Suppressor macrophage treated with lipopolysaccharide for 1 hour (primary cell): ENCODE measurements at places on chromosomes 6 and 20.

GRCh38 chr6:161973064-161973463 lies 699.2 kb upstream of the AGPAT4 start:
- DNase-seq, result no peak

GRCh38 chr6:89675949-89676748 lies 37.6 kb upstream of the LYRM2 start:
- DNase-seq, result no peak

DNA sequence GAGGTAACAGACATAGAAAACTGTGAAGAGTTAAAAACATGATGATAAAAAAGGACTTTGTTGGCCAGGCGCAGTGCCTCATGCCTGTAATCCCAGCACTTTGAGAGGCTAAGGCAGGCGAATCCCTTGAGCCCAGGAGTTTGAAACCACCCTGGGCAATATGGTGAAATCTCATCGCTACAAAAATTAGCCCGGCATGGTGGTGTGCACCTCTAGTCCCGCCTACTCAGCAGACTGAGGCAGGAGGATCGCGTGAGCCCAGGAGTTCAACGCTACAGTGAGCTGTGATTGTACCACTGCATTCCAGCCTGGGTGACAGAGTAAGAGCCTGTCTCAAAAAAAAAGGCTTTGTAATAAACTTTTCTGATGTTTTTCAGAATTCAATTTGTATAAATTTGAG lies 60.1 kb downstream of the GFOD1 start:
- DNase-seq, result no peak

DNA sequence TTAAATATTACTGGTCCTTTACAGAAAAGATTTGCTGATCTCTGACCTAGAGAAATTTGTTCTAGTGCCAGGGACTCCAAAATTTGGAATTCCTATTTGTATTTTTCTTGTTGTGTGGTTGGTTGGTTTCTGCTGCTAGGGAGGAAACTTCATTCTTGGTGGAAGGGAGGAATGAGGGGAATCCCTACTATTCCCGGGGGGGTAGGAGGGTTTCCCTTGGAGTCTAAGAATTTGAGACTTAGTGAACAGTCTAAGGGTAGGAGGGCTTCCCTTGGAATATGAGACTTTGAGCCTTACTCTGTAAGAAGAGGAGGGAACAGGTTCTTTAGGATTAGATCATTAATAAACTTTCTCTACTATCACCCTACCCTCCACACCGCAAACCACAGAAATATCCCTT lies 67.1 kb upstream of the ADGRF1 start:
- DNase-seq, result no peak

- no peak for DNase-seq
Measured at GRCh38 chr20:35009665-35010328, 54.1 kb downstream of the MYH7B start.
